Hematopoietic multipotent progenitor cell treated with erythropoietin and hydrocortisone succinate and interleukin-3 and kit ligand, for 8 days (in vitro differentiated cells): ENCODE measurements at places on chromosomes 7 and 10.

DNA sequence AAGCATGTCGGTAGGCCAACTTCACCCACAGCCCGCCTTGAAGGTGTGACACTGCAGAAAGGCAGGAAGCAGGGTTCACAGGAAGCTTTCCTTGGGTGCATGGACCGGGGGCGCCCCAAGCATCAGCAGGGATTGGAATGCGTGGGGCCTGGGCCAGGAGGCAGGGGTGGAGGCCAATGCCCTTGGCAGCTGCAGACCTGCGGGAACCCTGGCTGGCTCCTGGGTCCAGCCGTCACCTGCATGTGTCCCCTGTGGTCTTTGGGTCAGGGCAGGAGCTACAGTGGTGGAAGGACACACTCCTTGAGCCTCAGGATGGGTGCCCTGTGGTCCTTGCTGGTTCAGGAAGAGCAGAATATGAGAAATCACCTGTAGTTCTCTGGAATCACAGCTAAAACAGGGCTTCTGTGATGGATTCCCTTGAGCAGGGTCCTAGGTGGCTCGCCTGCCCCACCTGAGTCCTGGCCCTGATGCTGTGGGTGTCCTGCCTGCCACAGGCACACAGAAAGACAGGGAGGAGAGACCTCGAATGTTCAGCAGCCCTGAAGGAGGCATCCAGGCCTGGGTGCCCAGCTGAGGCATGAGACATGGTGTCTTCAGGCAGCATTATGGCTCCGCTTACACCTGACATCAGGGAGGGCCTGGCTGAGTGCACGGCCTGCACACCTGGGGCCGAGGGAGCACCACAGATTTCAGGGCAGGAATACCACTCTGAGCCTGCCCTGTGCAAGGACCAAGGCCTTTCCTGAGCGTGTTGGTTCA is 15.1 kb downstream of the ANTXRL start:
- DNase-seq: no peak

DNA sequence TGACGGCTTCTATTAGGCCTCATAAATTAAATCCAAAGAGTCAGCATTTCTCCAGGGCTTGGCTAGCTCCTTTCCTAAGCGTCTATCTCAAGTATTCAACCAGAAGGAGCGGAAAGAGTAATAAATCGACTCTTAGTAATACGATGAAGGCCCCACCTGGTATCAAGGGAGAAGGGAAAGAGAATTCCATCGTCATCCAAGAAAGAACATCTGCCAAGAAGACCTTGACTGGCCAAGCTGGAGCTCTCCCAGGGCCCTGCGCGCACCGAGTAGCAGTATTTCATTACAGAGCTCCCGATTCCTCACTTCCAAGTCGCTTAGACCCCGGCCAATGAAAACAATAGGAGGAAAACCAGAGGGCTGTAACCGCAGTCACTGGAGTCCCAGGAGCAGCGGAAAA is 178.0 kb upstream of the FRMD4A start:
- DNase-seq: no peak

GRCh38 chr7:85186083-85186520 is 754 bp downstream of the SEMA3D start:
- DNase-seq: no peak

DNA sequence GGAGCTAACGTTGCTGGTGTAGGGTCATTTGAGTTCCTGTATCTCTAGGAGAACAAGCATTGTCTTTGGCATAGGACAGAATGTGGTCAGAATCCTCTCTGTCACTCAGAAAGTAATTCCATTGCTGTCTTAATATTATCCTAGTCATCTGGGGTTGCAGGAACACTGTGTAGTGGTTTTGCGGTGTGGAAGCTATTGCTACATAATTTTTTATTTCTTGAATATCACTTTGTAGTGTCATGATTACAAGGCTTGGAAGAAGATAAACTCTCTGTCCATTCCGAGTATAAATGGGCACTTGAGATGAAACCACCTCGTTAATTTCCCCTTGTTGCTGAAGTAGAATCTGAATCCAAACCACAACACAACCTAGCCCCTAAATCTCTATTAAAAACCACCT is 919.2 kb downstream of the LRMDA start:
- no peak for DNase-seq

GRCh38 chr10:24944512-24945255 is 7.7 kb downstream of the PRTFDC1 start:
- peak; percentile 26 for DNase-seq

- no peak for DNase-seq
Measured at GRCh38 chr7:44798649-44799305, 2.3 kb downstream of the PPIA start.

GRCh38 chr7:43590862-43591557 is 8.1 kb downstream of the STK17A start:
- no peak for DNase-seq

DNA sequence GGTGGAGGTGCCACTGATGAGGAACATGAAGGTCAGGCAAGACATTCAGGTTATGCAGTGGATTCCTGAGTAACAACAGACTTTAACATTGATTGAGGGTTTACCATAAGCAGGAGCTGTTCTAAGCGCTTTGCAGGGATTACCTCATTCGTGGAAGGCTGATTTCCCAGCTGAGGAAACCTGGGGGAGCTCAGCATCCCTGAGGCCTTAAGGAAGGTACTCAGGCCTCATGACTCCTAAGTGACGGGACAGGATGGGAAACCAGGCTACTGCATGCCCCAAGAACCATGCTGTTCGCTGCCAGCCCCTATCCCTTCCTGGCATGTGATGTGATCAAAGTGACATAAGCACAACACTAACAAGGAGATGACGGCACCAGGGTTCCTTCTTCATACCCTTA is 143.6 kb upstream of the NFE2L3 start:
- no peak for DNase-seq

- DNase-seq: no peak
Measured at GRCh38 chr7:76074972-76075370, 27.1 kb downstream of the MDH2 start.

DNA sequence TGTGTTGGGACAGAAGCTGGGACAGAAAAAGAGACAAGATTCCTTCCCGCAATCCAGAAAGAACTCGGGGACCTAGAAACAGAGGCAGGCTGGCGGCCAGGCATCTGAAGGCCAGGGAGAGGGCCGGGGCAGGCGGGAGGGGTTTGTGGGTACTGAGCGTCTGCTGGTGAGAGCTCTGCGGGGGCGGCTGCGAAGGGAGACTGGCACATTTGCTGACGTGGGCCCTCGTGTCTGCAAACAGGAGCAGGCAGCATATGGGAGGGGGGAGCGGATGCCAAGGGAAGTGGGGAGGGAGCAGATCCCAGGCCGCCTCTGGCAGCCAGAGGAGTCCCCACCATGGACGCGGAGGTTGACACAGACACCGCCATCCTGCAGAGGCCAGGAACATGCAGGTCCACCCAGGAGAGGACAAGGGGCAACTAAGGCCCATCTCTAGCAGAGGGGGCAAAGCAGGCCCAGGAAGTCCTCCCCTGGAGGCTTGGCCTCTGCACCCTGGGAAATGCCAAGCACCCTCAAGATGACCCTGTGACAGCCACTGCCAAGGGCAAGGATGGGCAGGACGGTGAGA is 32.2 kb downstream of the KCNH2 start:
- DNase-seq: peak; percentile 42

GRCh38 chr10:109933984-109934565 is 10.8 kb upstream of the XPNPEP1 start:
- no peak for DNase-seq

GRCh38 chr7:112510001-112510742 is 29.4 kb downstream of the LSMEM1 start:
- DNase-seq: no peak

DNA sequence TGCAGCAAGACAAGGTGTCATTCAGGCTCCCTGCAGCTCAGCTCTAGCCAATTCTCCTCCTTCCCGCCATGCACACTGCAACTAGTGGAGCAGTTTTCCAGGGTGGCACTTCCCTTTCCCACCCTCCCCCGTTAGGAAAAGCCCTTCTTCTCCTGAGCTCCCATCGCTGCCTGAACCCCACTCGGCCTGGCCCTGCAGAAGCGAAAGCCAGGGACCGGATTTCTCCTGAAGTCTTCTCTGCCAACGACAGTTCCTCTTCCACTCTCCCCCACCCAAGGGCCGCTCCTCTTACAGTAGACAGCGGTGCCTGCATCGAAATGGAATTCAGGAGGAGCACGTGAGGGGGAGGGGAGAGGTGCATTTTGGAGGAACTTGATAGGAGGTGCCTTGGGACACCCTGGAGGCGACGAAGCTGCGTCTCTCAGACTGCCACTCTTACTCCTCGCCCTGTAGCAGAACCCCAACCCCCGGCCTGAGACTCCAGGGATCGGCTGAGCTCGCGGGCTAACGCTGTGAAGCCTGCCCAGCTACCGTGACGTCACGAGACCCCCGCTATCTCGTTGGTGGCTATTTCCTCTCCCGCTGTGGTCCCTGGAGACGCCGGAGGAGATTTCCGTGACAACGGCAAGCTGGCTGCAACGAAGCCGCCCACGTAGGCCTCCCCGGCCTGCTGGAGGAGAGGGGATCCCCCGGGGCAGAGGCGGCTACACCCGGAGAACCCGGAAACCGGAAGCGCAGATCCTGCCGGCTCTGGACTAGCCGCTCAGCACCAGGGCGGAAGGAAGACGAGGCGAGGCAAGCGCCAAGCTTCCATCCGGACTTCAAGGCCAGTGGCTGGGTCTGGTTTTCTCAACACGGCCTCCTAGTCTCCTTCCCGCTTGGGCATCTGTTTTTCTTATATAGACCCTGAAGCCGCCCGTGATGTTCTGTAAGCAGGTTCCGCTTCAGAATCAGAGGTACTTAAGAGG is 109.7 kb downstream of the RALA start:
- peak; percentile 91 for DNase-seq

GRCh38 chr7:7566651-7567611 is at the start of gene MIOS:
Gene MIOS, plus strand, starts transcription at chr7:7566884. Its CDS starts 5,592 bp downstream, at chr7:7572476.
- DNase-seq: peak; percentile 83
